ENCODE measurements at places on chromosomes 4 and X.
A peak's percentile ranks its signal among the peaks of the same experiment; 100 is the strongest.

GRCh38 chr4:81469781-81470455, 1.8 kb downstream of the RASGEF1B start:
- DNase-seq = no peak

DNA sequence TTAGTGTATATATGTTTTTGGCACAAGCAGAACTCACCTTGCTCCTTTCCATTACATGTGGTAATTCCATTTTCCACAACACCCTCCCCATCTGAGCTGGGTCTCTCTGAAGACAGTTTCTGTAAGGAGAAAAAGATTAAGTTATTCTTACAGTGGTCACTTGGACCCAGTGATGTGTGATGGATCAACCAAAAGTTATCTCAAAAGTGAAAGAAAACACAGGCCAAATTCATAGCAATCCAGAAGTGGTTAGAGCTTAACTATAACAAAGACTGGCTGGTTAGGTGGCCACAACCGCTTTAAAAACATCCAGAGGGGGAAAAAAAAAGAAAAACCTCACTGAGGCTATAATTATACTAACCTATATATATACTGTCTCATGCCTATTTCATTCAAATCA, 123.7 kb downstream of the AFAP1 start:
- DNase-seq = no peak

DNA sequence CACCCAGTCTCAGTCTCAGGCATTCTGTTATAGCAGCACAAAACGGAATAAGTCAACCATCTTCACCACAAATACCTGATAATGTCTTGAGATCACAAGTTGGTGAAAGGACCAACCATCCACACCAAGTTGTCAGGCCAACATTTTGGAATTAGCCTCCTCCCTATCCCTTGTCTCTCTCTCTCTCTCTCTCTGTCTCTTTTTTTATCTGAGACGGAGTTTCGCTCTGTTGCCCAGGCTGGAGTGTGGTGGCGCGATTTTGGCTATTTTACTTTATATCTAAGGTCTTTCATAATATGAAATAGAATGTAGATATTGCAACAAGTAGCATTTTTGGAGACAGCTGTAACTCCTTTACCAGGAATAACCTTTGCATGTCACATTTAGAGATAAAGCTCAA, 15.7 kb downstream of the ADH1A start:
- DNase-seq = no peak

GRCh38 chr4:6956434-6957147, 47.0 kb downstream of the TBC1D14 start:
- DNase-seq = no peak

DNA sequence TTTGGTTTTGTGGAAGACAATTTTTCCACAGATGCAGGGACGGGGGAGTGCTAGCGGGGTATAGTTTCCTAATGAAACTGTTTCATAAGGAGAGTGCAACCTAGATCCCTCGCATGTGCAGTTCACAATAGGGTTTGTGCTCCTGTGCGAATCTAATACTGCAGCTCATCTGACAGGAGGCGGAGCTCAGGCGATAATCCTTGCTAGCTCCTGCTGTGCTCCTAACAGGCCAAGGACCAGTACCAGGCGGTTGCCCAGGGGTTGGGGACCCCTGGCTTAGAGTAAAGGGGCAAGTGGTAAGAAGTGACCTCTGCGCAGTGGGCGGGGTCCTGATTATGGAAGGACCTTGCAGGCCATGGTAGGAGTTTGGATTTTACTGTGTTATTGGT, 3.8 kb downstream of the SCML1 start:
- DNase-seq = no peak

DNA sequence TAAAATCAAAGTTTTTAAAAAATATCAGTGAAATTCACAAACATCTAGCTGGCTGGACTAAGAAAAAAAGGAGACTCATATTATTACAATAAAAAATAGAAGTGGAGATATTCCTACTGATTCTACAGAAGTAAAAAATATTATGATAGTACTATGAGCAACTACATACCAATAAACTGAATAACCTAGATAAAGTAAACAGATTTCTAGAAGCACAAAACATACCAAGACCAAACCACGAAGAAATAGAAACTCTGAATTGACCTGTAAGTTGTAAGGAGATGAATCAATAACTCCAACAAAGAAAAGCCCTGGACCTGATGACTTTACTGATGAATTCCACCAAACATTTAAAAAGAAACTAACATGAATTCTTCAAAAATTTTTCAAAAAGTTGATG, 867.3 kb downstream of the PCDH18 start:
- DNase-seq = no peak

- no peak for DNase-seq
Measured at GRCh38 chr4:41454423-41454822, 83.5 kb upstream of the LIMCH1 start.

- no peak for DNase-seq
Measured at GRCh38 chr4:181659202-181659601, 584.0 kb upstream of the TENM3 start.

- no peak for DNase-seq
Measured at GRCh38 chr4:76526585-76526990, 91.6 kb downstream of the SHROOM3 start.

DNA sequence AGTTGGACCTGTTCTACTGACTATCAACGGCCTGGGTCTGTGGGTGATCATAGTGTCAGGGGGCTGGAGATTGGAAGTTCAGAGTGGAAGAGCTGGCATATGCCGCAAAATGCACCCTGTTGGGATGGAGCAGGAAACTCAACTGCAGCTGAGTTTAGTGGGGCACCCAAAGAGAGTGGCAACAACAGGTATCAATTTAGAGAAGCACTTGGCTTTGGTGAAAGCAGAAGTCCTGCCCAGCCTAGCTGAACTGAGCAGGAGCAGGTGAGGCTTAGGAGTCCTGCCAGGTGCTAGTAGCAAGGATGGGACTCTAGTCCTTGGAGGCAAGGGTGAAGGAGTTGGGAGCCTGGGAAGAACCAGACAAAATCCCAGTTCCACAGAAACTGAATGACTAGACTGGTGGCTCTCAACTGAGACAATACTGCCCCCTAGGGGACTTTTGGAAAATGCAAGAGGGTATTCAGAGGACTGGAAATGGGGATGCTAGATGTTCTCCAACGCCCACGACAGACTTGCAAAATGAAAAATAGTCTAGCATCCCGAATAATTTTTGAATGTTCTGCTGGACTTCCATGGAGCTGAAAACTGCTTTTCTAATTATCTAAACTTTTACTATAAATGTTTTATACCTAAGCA, 49.4 kb downstream of the RTL9 start:
- peak; percentile 24 for DNase-seq

DNA sequence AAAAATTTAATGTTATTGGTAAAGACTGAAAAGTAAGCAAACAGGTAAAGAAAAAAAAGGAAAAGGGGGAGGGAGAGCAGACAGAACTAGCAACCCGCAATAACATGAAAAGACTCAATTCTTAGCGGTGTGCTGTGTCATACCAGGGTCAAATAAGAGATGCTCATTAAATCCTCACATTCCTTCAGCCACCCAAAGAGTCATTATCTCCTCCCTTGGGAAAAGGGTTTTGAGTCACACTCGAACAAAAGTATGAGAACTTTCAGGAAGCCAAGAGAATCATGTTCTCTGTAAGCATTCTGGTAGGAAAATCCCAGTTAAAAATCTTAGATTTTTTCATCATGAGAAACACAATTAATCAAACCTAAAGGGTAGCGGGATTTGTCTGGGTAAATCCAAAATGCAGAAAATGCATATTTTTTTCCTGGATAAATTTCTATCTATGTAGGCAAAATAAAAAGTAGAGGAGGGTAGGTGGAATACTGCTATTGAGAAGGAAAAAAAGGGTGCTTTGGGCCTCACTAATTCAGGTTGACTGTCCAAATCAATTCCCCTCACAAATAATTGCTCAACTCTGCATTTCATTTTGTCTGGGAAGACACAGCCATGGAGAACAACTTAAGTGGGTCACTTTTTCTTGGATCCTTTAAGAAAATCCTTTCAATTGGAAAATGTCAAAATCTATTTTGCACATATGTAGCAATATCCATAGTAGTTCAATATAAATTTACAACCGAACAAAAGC, 23.2 kb downstream of the TNIP3 start:
- no peak for DNase-seq

DNA sequence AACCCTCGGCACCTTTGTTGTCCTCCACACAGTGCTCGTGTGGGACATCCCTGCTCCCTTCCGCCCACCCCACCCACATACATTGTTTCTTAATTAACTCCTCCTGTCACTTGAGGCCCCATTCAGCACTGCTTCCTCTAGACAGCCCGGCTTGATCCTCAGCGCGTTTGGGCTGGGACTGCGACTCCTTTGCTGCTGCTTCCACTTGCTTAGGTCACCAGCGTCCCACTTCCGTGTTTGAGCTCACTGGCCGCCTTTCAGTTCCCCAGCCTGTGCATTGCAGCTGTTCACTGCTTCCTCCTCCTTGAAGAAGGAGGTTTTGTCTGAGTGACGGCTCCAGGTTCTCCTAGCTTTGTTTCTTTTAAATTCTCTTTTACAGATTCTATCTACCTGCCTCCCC, 16.1 kb downstream of the RNF4 start:
- peak; percentile 64 for DNase-seq

DNA sequence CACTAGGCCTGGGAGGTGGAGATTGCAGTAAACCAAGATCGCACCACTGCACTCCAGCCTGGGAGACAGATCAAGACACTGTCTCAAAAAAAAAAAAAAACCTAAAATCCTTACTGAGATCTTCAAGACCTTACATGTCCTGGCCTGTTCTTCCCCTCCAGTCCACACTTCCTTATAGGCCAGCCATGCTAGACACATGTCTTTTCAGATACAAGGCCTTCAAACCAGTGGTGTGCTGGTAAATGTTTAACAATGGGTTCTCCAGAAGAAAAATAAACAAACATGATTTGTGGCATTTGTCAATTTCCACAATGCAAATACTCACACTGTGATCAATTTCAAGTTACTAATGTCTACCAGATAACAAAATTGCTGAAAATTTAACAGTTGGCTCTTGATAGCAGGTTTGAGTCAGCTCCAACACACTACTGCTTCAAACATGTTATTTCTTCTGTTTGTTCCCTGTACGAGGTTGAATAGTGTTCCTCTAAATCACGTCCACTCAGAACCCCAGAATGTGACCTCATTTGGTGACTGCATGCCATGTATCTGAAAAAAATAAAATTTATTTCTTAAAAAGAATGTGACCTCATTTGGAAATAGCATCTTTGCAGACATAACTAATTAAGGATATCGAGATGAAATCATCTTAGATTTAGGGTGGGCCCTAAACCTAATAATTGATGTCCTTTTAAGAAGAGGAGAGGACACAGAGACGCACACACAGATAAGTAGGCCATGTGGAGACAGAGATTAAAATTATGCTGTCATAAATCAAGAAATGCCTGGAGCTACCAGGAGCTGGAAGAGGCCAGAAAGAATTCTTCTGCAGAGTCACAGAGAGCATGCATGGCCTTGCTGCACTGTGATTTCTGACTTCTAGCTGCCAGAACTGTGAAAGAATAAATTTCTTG, 144.4 kb downstream of the ZNF674 start:
- DNase-seq = no peak

GRCh38 chrX:13357925-13358324, 38.1 kb upstream of the ATXN3L start:
- DNase-seq = no peak

- no peak for DNase-seq
Measured at GRCh38 chr4:168139336-168139735, 47.0 kb downstream of the ANXA10 start.

- no peak for DNase-seq
Measured at GRCh38 chr4:87375719-87376291, 15.2 kb downstream of the HSD17B11 start.

GRCh38 chr4:88971536-88971935, 85.4 kb downstream of the FAM13A start:
- DNase-seq = no peak

- DNase-seq = no peak
Measured at GRCh38 chr4:138981930-138982390, 33.6 kb upstream of the NOCT start.

DNA sequence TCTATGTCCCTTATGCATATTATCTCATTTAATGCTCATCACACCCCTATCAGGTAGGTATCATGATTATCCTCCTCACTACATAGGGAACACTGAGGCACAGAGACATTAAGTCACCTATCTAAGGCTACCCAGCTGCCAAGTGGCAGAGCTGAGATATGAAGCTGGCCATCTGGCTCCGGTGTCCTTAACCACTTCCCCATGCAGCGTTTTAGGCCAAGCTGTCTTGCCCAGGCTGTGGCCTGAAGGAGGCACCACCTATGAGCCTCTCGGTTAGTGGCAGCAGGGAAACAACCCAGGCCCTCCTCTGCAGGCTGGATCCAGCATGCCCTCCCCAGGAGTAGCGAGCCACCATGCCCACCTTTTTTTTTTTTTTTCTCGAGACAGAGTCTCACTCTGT, 16.3 kb downstream of the PJA1 start:
- DNase-seq = no peak

GRCh38 chr4:156476359-156476758, 495.2 kb downstream of the PDGFC start:
- DNase-seq = no peak

DNA sequence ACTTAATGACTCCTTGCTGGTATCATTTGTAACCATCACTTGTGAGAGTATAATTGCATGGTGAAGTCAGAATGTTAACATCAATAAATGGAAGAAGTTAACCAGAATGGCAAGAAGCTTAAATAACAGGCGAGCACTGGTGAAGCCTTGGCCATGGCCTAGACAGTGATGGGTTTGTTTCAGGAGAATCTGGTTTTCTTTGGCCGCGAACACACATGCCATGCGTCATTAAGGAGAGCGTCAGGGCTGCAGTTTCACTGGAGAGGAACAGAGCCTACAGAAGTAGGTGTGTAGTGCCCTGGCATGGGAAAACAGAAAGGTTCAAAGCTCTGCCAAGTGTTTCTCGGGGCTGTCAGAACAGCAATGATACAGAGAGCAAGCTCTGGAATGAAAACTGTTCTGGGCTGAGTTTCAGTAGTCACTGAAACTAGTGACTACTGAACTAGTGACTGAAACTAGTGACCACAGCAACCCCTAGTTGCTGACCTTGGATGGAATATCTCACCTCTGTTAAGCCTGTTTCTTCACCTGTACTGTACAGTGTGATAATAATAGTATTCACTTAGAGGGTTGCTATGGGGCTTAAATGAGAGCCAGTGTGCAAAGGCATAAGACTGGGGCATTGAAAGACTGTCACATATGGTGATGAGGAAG, 93.8 kb downstream of the C4orf51 start:
- no peak for DNase-seq

DNA sequence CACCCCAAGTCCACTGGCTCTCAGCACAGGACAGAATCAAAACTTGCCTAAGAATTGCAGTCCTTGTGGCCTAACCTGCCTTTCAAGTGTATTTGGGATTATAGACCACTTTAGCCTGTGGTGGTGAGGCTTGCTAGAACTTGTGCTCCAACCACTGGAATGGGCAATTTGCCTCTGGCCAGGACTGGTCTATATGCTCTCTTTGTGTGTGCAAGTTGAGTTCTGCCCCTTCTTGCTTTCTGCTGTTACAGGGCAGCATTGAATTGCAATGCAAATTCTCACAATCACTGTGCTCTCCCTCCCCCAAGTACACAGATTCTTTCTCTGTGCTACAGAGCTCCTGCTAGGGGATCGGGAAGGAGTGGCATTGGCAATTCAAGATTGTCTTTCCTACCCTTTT, 233.6 kb upstream of the DIPK2B start:
- DNase-seq = no peak

DNA sequence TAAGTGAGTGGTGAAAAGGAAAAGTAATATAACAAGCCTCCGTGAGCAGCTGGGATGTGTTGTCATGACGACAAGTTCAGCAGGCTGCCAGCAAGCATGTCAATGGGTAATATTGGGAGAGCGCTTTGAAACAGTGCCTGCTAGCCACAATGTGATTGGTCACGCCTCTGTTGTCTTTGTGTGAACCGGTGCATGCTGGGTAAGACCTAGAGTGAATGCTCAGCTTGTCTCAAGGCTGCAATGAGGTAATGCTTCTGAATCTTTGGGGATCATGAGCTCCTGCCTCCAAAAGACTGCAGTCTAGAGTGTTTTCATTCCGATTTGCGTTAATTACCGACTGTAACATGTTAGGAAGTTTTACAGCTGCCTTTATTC, 54.9 kb downstream of the STOX2 start:
- no peak for DNase-seq
